ENCODE measurements at places on chromosomes 2 and 18.

- no peak for DNase-seq
These were observed 79.8 kb upstream of the LRPPRC start for GRCh38 chr2:44075541-44075940.

GRCh38 chr2:98821629-98822135, 90.8 kb upstream of the MGAT4A start:
- no peak for DNase-seq

DNA sequence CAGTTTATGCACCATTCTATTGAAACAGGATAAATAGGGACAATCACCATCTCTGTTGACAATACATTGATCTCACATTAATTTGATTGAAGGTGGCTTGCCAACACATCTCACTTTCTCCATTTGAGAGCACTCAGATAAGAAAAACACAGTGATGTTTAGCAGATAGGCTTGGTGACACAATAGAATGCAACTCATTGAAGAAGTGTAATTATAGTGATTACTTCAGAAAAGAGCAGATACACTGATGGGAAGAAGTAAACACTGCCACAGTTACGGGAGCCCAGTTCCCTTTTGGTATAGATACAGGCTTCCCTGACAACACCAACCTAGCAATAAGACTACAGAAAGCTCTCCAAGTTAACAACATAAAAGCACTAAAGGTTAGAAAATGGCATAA, 89.1 kb downstream of the FIGN start:
- no peak for DNase-seq

DNA sequence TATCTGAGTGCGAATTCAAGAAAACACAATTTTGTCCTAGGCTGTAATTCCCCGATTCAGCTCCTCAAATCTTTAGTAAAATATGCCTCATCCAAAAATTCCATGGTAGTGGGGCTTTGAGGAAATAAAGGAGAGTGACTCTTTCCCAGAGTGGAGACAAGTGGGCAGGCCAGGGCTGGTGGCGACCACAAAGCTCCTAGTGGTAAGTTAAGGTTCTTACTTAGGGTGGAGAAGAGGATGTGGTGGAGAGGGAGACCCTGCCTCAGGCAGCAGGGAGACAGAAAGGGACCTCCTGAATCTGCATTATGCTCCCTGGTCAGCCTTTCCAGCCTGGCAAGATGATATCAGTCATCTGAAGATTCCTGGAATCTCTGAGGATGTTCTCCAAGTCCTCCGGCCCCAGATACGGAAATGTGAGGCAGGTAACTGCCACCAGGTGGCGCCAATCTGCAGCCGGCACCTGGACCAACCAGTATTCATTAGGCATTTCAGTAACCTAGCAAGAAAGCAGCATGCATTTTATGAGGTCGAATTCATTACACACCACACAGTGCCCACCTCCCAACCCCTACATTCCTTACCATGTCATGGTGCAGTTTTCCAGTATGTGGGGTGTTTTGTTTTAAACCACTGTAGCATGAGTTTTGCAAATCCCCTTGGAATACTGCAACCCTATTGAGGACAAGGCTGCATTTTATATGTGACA, 106.4 kb downstream of the POLE4 start:
- DNase-seq = peak; percentile 50

DNA sequence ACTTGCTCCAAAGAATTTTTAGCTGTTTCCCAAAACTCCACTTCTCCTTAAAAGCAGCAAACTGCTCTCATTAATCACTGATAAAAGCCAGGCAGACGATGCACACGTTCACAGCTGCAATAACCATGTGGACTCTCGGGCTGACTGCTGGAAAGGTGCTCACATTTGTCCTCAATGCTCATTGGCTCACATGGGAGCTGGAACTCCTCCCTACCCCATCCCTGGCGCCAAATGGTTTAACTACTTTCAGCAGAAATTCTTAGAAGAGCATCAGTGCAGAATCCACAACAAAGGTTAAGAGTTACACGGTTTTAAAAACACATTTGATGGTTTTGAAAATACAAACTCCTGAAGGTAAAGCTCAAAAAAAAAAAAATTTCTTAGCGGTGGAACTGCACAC, 117.1 kb downstream of the NOL10 start:
- no peak for DNase-seq

GRCh38 chr2:129302106-129302505, 677.4 kb upstream of the RAB6C start:
- no peak for DNase-seq

DNA sequence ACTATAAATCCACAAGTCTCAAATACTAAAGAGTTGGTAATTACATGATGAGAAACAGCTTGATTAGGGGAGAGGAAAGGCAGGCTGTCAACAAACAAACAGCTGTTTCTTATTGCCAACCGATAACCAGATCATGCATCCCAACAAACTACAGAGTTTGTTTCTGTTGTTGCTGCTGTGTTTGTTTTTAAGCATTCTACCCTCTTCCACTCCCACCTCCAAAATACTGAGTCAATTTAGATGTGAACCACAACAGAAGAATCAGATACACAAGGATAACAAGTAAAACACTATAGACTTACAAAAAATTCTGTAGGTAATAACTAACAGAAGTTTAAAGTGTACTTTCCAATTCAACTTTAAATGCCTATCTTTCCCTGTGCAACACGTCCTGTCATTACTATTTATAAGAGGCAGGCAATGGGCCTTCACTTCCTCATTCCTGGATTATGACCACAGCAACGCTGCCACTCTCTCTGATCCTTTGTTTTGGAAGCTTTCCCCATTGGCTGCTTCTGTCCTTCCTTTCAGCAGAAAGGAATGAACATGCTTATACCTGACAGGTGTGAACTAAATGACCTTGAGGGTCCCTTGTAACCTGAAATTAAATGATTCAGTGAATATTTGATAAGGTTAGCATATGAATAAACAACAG, 152.0 kb downstream of the SRBD1 start:
- no peak for DNase-seq

DNA sequence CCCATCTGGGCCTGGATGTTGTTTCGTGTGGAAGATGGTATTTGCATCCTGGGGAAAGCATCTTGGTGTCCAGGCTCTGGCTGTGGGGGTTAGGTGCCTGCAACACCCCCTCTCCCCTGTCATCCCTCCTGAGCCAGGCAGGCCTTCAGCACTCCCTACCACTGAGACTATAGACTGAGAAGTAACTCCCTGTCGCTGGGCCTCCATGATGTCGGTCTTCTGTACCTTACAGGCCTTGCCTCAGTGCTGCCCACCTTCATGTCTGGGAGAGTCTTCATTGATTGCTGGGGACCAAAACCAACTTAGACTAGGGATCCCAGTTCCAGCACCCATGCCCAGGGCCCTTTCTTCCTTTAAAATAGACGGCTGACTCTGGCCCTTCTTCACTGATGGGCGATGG, 33.1 kb upstream of the DNMT3A start:
- DNase-seq = no peak

DNA sequence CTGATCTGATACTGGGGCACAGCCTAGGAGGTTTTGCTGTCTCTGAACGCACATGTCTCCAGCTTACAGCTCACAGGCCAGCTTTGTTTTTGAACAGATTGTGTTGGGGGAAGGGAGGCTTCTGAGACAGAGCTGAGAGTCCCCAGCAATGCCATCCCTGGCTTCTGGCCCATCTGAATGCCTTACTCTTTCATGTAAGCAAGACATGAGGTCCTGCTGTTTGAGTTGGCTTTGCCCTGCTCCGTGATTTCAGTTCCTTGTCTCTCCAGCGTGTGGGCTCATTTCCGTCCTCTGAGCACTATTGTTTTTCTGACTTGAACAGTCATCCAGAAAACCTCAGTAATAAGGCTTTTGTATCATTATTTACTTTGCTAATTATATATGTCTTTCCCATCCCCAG, 194.9 kb upstream of the TNP1 start:
- DNase-seq = no peak

DNA sequence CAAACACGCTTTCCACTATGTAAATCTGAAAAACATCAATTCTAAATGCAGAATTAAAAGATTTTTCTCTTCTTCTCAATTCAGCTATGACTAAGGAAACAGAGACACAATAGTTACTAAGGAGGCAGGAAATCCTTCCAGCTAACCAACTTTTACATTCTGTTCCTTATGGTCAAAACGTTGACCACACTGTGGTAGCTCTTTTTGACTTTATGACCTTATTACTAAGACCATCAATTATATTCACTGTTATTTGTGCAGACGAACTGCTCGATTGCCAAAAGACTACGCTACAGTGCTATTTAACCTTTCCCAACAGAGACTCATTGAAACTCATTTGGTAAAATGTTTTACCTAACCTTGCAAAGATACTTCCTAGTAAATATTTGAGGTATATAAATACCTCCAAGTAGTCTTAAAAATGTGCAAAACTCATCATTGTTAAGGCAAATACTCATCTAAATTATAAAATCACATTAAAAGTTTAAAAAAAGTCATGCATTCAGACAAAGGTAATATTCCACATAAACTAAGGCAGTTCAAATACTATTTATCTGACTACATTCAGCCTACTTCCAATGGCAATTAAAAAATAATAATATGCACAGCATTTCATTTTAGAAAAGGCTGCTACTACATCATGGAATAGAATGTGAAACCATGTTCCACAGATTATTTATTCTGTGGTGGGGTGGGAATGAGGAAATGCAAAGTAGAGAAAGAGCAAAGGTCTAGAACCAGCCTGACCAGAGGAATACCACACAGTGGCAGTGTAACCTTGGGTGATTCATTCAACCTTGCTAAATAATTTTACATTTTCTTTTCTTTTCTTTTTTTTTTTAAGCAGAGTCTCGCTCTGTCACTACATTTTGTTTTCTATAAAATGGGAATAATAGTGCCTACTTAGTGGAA, 139.9 kb downstream of the THADA start:
- no peak for DNase-seq

- no peak for DNase-seq
These were observed 958.5 kb downstream of the CNTNAP5 start for GRCh38 chr2:124983595-124983994.

GRCh38 chr2:36427790-36428243, 72.2 kb downstream of the CRIM1 start:
- DNase-seq = no peak

- DNase-seq = no peak
These were observed 63.8 kb upstream of the DARS1 start for GRCh38 chr2:136049011-136049742.

DNA sequence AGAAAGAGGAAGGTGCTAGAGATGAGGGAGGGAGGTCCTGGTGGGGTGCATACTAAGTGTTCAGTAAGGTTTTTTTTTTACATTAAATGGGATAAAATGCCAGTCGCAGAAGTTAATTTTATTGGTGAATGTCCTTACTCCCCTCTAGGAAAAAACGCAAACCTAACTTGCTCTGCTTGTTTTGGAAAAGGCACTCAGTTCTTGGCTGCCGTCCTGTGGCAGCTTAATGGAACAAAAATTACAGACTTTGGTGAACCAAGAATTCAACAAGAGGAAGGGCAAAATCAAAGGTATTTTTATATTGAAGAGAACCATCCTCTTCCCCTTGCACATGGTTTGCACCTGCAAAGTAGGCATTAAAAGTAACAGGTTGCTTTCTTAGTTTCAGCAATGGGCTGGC, 12.7 kb upstream of the IL18R1 start:
- DNase-seq = no peak

DNA sequence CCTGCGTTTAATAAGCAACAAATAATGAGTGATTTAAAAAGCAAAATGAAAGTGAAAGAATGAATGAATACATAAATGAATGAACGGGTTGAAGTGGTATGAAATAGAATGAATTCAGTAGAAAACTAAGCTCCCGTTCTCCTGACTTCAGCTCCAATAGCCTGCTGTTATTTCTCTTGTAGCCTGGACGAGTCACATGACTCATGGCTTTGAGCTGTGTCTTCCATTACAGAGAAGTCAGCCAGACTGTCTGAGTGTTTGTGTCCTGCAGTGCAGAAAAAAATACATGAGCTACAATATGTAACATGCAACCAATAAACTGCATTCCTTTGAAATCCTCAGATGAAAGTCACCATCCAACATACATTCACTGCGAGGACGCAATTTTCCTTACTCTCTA, 21.2 kb downstream of the SCG2 start:
- DNase-seq = no peak

DNA sequence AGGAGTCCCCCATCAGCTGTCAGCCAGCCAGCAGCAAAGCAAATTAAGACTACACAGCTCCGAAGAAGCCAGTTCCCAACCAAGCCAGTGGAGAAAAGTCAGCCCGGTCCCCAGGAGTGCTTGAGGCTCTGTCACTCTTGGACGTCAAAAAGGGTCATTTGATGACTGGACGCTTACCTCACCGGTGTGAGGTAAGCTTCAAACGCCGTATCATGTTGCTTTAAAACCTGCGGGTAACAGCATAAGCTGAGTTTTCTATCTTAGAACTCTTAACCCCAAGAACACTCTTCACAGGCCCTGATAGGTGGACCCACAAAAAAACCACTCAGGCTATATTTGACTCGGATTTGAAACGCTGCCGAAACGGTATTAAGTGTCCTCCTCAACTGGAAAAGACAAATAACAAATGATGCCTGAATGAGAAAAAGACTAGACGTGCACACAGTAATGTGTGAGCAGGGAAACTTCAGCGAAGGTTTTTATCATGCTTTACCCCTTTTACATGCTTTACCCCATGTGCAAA, 682 bp upstream of the LNPK start:
- DNase-seq = no peak

DNA sequence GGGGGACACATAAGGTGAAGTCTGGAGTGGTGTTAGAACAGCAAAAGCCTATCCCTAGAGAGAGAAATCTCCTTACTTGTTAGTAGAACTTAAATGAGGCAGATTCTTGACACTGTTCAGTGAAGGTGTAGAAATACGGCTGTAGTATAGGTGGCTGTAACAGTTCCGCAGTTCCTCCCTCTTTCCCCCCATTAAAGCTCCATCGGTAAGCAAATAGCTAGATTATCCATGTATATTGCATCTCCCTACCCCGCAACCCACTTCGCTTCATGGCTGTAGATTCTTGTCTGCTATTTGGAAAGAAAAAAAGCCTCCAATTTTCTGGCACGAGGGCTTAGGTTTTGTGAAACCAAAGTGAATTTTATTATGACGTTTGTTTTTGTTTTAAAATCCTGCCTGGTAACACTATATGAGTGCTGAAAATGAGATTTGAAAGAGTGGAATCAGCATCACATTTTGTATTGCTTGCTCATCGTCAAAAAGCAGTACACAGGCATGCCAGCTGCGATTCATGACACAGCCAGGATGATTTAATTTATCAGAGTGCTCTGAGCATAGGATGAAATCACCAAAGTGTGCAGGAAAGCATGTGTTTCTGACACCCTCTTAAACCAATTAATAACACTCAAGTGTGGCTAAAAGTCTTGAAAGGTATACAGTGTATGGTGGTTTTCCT, 1.4 kb downstream of the FAM171B start:
- no peak for DNase-seq

GRCh38 chr2:74856004-74856578, 22.2 kb downstream of the HK2 start:
- DNase-seq = no peak

- DNase-seq = no peak
These were observed 186.6 kb downstream of the NRP2 start for GRCh38 chr2:205868773-205869333.

DNA sequence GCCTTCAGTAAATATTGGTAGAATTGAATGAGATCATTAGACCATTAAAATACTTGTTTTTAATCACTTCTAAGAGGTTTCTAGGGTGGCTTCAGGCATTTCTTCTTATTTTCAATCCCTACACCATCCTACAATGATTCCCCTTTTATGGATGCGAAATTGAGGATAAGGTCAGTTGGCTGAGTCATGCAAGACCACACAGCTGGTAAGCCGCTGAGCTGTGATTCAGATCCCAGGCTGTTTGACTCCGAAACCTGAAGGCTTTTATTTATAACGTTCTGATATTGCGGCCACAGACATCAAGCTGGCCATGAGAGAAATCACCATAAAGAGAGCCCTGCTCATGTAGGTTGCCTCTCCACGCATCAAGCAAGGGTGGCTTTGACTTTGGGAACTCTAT, 133.4 kb downstream of the VAPA start:
- no peak for DNase-seq
